ENCODE measurements at places on chromosomes 5 and 9.

DNA sequence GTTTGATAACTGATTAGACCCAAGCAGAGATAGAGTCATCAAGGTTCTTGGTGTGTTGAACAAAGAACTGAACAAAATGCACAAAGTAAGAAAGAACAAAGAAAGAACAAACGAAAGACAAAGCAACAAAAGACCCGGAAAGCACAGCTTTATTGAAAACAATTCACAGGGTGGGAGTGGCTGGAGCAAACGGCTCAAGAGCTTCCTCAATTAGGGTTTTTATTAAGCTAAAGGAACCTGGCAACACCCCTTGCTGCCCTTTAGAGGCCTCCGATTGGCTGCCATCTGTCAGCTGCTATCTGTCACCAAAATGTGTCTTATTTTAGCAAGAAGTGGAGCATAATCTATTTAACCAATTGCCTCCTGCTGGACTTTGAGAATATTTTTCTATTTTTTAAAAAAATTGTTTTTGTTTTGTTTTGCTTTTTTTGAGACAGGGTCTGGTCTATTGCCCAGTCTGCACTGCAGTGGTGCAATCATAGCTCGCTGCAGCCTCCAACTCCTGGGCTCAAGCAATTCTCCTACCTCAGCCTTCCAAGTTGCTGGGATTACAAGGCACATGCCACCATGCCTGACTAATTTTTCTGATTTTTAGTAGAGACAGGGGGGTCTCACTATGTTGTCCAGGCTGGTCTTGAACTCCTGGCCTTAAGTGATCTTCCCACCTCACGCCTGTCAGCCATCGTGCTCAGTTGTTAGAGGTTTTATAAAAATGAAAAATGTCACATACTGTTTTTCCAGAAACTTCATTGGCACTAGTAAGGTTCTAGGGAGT, 7.7 kb upstream of the ABO start:
- DNase-seq: no peak

DNA sequence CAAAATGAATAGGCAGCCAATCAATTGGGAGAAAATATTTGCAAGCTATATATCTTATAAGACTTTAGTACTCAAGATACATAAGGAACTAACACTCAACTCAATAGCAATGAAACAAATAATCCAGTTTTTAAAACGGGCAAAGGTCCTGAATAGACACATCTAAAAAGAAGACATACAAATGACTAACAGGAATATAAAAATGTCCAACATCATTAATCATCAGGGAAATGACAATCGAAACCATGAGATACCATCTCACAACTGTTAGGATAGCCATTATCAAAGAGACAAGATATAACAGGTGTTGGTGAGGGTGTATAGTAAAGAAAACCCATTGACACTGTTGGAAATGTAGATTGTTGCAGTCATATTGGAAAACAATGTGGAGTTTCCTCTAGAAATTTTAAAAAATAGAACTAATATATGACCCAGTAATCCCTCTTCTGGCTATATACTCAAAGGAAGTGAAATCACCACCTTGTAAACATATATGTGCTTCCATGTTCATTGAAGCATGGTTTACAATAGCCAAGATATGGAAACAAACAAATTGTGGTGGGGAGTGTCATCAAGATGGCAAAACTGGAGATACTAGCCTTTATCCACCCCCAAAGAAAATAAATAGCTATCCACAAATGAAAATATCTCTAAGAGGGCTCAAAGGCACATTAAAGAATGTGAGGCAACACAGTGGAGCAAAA, 13.9 kb upstream of the BTNL3 start:
- no peak for DNase-seq

GRCh38 chr5:133200256-133200655, 148.4 kb downstream of the HSPA4 start:
- no peak for DNase-seq

- no peak for DNase-seq
These were observed 7.8 kb upstream of the DELE1 start for GRCh38 chr5:141915881-141916336.

- DNase-seq: no peak
These were observed 59.7 kb downstream of the ERBIN start for GRCh38 chr5:65986050-65986451.

DNA sequence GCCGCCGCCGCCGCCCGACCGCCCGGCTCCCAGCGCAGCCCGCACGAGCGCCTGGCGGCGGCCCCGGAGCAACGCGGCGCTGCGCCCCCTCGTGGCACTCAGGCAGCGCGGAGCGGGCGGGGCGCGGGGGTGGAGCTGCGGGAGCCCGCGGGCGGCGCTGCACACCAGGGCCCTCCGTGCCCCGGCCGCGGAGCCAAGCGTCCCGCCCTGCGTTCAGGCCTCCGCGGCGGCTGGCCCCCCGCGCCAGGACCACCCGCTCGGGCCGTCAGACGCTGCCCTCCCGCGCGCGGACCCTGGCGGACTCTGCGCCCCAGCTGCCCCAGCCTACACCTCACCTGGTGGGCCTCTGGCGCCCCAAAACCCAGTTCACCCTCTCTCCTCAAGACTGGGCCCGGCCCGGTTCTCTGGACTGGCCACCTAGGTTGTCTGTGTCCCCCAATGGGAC, at the start of gene RASGEF1C:
Gene RASGEF1C, minus strand, starts transcription at position 75 of the 445 bp plus-strand sequence. CDS start 71,159 bp downstream, outside the sequence.
- peak; percentile 50 for DNase-seq

DNA sequence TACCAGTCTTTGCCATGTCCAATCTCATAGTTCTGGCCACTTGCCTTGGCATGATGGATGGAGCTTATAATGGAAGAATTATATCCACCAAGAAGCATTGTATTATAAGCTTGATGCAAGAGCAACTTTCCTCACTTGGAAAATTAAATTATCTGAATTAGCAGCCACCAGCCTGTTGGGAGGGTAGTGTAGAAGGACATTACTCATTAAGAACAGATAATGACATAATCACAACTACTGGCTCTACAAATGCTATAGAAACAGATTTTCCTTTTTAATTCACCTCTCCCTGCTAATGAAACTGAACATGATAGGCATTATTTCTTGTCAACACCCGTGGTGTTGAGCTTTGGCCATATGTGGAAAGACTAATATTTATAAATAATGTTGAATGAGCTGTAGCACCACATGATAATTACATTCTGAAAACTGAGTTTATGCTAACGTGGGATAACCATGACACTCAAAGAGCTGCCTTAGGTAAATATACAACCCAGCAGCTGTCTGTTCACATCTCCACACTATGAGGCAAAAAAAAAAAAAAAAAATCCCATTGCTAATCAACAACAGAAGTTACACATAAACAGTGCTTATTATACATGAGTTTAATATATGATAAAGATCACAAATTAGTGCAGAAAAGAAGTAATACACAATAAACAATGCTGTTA, 48.1 kb upstream of the NR4A3 start:
- no peak for DNase-seq

DNA sequence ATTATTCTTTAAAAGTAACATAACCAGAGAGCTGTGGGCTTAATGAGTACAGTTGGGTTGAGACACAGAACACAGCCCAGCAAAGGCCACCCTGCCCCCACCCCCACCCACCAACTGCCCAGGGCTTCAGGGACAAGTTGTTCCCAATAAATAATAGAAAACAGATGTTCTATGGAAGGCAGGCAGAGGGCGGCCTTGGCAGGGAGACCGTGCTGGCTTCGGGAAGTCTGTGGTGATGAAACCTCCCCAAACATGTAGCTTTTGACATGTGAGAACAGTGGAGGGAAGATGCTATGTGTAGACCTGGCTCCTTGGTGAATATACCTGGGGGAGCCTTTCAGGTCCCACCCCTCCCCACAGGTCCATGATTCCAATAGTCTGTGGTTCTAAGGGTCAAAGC, 10.0 kb downstream of the TRAF1 start:
- DNase-seq: no peak

DNA sequence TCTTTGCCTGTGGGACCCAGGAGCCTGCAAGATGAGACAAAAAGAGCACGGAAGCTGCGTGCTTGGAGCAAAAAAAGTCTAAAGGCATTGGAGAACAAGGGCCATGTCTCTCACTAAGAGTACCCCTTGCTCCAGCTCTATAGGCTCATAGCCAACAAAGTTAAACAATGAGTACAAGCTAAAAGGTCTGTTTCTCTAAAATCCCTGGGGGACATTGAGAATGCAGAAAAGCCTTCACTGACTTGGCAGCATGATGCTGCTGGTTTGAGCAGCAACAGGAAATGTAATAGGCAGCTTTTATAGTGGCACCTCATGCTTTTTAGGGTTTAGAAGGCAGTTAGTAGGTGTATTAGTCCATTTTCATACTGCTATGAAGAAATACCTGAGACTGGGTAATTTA, 287.5 kb downstream of the SMARCA2 start:
- DNase-seq: no peak

DNA sequence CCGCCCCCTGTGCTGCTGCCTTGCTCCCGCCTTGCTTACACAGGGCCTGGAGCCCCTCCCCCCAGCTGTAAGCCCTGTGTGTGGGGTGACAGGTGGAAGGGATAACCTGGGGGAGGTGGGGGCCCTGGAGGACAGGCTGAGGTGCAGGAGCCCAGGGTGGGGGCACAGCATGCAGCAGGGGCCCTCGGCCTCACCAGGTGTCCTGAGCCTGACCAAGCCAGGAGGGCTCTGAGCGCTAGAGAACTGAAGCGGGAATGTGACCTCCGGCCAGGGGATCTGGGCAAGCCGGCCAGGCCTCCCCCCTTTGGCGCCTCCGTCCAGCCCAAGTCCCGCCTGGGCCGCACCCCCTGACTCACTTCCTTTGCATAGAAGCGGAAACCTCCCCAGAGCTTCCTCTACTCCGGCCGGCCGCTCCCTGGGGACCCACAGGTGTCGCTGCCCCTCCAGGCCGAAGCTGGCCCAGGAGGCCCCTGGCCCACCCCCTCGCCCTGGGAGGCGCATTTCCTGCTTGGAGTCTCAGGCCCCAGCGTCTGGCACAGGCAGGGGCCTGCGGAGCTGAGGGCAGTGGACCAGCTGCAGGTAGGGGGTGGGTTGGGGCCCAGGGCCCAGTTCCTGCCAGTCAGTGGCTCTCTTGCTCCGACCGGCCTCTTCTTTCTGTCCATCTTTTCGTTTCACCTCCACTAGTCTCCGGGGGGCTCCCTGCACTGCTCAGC, at the start of gene TOR4A:
Gene TOR4A, plus strand, starts transcription at position 398 of the 713 bp plus-strand sequence. CDS start 964 bp downstream, outside the sequence.
- no peak for DNase-seq

DNA sequence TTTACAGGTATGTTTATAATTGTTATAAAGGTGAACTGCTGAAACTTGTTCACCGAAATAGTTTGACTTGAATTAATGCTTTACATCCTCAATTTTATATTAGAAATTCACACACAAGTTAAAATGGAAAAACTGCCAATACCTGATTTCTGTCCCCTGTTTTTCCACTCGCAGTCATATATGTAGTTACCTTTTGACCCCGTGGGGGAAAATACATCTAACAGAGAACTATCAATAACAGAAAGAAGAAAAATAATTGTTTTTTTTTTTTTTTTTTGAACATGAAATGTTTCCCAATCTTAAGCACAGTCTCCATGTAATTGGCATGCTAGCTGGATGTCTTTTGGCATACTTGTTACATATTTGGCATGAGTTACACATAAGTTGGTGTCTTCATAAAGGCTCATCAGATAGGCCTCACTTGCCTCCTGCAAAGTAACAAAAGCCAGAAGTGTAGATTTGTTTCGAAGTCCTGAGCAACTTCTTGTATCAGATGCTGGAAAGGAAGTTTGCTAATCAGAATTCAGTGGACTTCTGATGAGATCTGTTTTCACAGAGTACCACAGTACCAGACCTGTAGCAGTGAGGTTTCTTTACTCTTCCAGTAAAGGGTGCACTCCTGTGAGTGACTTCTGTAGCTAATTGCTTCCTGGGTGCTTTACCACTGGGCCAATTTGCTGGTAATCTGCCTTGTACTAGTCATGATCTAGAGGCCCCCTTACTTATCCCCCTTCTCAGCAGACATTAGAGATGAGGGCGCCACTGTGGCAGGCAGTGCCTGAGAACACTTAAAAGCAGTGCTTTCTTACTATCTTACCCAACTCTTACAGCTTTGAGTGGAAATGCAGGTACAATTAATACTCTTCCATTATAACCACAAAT, 36.2 kb upstream of the CXXC5 start:
- DNase-seq: no peak

- no peak for DNase-seq
These were observed 564.8 kb downstream of the ACTL7B start for GRCh38 chr9:108290839-108291585.

GRCh38 chr5:57791875-57792274, 309.3 kb upstream of the ACTBL2 start:
- DNase-seq: no peak

DNA sequence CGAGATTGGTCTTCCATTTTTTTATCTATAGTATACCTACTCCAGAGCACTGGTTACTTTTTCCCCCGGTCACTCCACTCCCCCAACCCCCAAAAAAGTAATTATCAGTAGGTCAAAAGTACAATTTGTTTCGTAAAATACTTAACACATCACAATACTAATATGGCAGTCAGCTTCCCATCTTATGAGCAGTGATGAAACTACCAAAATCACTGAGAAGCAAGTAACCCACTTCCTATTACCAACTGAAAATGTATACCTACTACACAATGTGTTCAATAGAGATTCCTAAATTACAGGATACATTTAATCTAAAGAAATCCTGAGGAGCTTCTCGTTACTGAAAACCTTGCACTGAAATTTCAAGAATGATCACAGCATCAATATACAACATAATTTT, 1.9 kb downstream of the CERT1 start:
- no peak for DNase-seq

GRCh38 chr5:101102506-101102905, 199.4 kb upstream of the ST8SIA4 start:
- no peak for DNase-seq

DNA sequence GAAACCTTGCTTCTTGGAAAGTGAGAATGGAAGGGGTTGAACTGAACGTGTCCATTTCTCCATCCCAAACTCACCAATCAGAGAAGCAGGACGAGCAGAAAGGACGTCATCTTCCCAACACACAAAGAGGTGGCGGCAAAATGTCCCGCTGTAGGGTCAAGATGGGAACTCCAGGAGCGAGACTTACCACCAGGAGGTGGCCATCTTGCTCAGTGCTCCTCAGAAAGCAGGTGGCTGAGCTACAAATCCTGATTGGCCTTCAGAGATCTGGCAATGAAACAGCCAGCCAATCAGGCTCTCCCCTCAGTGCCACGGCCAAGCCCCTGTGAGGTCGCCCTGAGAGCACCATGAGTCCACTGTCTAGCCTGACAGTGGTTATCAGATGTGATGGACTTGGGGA, 259.0 kb downstream of the NDUFS4 start:
- no peak for DNase-seq

DNA sequence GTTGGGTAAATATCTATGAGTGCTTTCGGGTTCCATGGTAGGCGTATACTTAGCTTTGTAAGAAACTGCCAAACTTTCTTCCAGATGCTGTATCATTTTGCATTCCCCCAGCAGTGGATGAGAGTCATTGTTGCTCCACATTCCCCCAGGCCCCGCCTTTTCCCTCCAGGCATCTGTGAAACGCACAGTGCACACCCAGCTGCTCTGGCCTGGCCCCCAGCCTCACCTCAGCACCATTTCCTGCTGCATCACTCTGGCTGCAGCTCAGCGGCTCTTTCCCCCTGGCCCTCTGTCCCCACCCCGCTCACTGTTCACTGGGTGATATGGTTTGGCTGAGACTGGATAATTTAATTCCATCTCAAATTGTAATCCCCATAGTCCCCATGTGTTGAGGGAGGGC, 76.6 kb upstream of the SPTLC1 start:
- DNase-seq: no peak

Data from activated CD8-positive, alpha-beta memory T cell treated with anti-CD3 and anti-CD28 coated beads for 1 hour (primary cell).